CD4-positive, alpha-beta memory T cell (primary cell): ENCODE measurements at places on chromosomes 5 and 9. TPM values are rescaled to one million over a fixed set of nuclear protein-coding genes. Genes with fewer than 3 reads are reported as not detected.

DNA sequence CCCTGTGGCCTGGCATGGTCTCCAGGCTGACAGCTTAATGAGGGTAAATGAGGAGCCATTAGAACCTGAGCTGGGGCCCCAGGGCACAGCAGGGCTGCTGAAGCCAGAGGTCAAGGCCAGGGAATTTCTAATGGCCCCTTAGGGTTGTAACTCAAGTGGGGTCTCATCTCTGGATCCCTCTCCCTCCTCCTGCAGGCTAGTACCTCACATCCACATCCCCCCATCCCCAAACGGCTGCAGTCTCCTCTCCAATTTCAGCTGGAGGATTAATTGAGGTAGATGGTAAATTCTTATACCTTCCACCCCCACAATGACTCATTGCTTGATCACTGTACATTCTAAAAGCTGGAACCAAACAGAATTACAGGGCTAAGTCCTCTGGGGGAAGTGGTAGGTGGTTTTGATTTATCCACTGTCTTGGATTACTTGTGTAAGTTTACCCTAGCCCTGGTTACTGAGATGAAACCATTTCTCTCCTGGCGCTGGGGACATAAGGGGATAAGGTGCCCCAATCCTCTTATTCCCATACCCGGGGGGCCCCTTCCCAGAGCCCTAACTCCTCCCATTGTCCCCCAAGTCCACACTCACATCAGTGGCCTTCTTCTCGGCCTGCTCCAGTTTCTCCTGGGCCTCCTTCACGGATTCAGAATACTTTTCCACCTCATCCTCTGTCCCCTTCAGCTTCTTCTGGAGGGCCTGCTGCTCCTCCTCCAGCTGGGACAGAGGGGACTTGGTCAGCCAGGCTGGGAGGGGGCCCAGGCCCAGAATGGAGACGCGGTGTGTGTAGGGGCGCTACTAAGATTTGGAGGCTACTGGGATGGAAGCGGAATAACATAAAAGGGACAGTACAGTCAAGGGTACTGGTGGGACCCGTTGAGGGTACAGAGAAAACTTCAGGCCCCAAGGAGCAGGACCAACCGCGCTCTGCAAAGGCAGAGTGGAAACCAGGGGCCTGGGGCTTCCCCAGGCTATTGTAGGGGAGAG lies 875 bp downstream of the TPM2 start:
- DNase-seq, result no peak

DNA sequence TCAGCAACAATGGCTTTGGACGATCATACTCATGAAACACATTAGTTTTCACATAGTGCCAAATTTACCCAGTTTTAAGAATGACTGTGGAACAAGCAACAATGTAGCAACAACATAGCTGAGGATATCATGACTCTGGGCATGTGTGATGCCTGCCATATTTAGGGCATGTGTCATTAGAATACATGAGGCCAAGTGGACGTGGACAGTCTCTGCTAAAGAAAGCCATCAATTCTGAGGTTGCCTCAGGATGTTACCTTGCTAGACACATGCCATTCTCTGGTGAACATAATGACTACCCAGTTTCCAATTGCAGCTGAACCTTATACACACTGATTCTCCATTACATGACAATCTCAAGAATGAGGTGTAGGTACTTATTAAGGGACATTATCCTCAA lies 103.3 kb upstream of the ADAMTS19 start:
- no peak for DNase-seq

DNA sequence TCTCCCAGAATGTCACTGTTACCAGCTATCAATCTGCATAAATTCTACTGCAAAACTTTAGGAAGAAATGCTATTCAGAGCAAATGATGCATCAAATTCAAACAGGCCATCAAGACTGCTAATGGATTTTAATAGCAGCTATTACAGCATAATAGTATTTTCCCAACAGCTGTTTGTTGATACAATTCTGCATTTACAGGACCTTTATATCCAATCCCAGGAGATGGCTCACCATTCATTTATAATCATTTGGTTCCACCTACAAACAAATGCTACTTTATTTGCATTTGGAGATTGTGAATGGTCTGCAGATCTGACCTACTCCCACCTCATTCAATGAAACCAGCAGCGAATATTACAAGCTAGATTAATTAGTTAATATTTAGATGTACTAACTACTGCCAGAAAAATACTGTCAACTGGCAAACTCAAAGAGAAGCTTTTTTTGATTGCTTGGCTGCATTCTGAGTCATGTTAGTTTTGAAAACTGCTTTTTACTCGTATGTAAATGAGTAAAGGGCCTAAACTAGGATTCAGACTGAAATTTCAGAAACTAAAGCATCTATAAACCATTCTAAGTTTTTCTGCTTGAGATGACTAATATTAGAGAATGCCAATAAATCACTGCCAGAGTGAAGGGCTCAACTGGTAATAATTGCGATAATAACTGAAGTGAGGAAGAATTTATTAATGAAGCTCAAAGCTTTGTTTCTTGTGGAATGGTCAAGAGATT lies 7.1 kb upstream of the PCA3 start:
- no peak for DNase-seq

- no peak for DNase-seq
Observed at GRCh38 chr5:150120062-150120441, 33.7 kb upstream of the CSF1R start.

DNA sequence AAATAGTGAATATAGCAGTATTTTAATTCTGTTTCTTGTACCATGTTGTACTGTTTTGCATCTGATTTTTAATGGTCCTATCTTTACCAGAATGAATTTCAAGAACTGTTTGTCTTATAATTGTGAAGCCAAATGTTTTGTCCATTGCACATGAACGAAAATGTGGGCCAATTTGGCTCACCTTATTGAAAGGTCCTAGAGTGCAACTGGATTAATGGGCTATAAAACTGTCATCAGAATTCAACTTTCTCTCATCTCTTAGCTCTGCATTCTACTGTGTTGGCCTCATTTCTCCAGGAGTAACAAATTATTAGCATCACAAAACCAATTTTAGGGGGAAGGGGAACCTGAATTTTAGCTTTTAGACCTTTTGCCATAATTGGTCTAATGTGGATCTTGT lies 179.4 kb upstream of the NUDT12 start:
- DNase-seq, result no peak

DNA sequence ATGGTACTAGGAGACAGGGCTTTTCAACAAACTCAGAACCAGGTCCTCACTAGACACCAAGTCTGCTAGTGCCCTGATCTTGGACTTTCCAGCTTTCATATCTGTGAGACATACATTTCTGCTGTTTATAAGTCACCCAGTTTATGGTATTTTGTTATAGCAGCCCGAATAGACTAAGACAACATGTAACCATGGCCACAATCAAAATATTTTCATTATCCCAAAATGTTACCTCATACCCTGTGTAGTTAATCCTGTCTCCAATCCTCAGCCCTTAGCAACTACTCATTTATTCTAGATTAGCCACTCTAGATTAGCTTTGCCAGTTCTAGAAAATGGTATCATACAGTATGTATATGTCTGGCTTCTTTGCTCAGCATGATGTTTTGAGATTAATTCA lies 6.3 kb upstream of the ATG10 start:
- no peak for DNase-seq

GRCh38 chr5:80619086-80619485 lies 35.4 kb upstream of the MSH3 start:
- no peak for DNase-seq

GRCh38 chr5:88824892-88825583 lies 57.9 kb downstream of the MEF2C start:
- no peak for DNase-seq

DNA sequence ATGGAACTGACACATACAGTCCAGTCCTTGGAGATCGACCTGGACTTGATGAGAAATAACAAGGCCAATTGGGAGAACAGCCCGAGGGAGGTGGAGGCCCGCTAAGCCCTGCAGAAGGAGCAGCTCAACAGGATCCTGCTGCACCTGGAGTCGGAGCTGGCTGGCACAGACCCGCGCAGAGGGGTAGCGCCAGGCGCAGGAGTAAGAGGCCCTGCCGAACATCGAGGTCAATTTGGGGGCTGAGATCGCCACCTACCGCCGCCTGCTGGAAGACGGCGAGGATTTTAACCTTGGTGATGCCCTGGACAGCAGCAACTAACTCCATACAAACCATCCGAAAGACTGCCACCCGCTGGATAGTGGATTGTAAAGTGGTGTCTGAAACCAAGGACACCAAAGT lies 1610.1 kb upstream of the ACO1 start:
- DNase-seq, result no peak

The NME5 gene
- not detected for total RNA-seq

The CCL27 gene
- not detected for total RNA-seq

The EIF4E1B gene
- not detected for total RNA-seq

DNA sequence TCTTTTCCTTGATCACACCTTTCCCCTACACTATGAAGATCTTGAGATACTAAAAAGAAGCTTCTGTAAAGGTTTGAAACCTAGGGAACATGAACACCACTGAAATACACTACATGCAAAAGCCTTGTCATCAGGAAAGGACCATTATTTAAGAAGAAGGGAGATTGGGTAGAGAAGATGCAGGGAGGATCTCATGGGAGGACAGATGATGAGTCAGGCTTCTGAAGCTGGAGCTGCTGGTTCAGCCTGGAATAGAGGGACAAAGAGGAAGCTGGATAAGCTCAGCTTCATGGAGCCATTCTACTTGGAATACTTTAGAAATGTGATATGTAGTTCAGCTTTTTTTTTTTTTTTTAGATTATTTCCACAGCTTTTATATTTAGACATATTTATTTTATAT lies 169.8 kb downstream of the MAN2A1 start:
- no peak for DNase-seq

- DNase-seq, result no peak
Observed at GRCh38 chr9:71916834-71917534, 5.5 kb downstream of the C9orf85 start.

The WDR38 gene
- not detected for total RNA-seq

The TEX48 gene
- total RNA-seq, result not detected

GRCh38 chr5:180470361-180470760 lies 23.8 kb upstream of the CNOT6 start:
- DNase-seq, result no peak

The TEK gene
- total RNA-seq, result not detected

DNA sequence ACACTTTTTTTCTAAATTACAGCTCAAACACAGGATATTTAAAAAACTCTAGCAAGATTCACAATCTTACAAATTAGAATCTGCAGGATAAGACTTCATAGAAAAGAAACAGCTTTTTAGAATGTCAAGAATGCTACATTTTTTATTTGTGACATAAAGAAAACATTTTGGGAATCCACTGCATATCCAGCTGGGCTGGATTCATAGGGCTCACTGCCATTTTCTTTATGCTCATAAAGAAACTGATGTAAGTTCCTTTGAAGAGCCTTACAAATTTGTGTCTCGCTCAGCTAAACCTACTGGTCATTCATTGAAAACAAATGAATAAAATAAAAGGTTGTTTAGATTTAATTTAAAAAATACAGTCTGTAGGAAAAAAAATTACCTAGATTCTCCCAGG lies 332.3 kb downstream of the TRPM3 start:
- no peak for DNase-seq

The AK3 gene
- 25.2 TPM for total RNA-seq

- DNase-seq, result no peak
Observed at GRCh38 chr5:137933491-137933911, 44.2 kb downstream of the PKD2L2 start.

GRCh38 chr5:84202136-84202535 lies 182.5 kb downstream of the EDIL3 start:
- no peak for DNase-seq

DNA sequence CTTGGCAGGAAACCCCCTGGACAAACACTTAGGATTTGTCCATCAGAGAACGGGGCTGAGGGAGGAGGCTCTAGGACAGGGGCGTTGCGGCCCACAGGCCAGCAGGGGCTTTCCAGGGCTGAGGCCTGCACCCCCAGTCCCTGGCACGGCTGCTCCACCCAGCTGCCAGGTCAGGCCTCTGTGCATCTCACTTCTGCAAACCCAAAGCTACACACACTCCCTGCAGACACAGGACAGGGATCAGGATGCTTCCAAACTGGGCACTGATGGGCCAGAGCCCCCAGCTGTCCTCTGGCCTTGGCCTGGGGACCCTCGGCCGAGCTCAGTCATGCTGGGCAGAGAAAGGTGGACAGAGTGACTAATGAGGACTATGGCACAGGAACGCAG lies 106.2 kb upstream of the SARDH start:
- DNase-seq, result no peak

DNA sequence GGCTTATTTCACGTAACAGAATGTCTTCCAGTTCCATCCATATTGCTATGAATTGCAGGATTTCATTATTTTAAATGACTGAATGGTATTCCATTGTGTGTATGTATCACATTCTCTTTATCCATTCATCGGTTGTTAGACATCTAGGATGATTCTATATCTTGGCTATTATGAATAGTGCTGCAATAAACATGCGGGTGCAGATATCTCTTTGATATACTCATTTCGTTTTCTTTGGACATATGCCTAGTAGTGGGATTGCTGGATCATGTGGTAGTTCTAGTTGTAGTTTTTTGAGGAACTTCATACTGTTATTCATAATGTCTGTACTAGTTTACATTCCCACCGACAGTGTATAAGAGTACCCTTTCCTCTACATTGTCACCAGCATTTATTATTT lies 460.5 kb downstream of the MAN2A1 start:
- DNase-seq, result no peak

DNA sequence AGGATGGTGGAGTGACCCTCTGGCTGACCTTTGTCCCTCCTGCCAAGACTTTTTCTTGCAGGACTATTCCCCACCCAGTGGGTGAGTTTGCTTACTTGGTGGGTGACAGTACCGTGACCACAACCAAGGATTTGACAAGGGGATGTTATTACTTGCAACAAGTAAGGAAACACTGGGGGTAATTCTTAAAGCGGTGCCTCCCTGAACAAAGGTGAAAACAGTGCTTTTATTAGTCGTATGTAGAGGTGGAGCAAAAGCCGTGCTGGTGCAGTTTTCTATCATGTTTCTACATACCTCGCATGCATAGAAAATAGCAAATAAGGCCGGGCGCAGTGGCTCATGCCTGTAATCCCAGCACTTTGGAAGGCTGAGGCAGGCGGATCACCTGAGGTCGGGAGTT lies 41.0 kb upstream of the KDM4C start:
- no peak for DNase-seq

DNA sequence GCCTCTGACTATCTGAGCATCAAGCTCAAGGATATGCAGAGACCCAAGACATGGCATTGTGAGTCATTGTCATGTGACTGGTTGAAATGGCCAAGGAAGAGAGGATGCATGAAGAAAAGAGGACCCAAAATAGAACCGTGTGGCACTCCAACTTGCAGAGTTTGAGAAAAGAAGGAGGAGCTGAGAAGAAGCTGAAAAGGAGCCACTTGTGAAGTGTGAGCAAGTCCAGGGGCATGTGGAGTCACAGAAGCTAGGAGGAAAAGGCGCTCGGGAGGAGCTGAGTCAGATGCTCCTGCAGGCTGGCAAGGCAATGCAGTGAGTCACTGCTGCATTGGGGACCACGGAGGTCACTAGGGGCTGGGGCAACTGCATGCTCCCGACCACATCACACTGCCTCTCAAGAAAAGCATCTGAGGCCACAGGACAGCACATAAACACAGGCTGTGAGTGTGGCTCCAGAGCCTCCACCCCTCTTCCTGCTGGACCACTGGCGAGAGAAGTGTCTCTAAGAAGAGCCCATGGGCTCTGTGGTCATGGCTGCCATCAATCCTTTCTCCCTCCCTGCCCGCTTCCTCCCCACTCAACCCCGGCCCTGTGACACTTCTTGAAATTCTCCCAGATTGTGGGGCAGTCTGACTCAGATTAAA lies 197.6 kb downstream of the DRD1 start:
- no peak for DNase-seq
